ENCODE measurements at places on chromosomes 5 and 9.

- no peak for DNase-seq
Measured at GRCh38 chr5:33306758-33307157, 134.0 kb upstream of the TARS1 start.

DNA sequence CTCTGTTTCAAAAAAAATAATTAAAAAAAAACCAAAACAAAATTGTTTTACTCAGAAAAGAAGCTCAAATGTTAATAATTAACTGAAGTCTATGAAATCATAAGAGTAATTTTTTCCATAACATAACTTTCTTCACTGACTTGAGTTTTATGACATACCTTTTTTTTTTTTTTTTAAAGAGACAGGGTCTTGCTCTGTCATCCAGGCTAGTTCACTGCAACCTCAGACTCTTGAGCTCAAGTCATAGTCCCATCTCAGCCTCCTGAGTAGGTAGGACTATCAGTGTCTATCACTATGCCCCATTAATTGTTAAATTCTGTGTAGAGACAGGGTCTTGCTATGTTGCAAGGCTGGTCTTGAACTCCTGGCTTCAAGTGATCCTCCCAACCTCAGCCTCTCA lies 21.9 kb downstream of the SAR1B start:
- no peak for DNase-seq

GRCh38 chr9:136618580-136619547 lies 43.9 kb upstream of the EGFL7 start:
- DNase-seq, result no peak

DNA sequence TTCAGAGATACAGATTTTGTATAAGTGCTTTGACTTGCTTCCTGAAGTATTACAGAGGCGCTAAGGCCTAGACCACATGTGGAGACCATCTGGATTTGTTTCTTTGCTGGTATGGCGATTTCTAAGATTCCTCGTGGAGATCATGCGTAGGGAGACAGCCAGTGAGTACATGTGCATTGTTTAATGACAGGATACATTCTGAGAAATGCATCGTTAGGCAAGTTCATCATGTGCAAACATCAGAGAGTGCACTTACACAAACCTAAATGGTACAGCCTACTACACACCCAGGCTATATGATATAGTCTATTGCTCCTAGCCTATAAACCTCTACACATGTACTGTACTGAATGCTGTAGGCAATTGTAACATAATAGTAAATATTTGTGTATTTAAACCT lies 16.5 kb upstream of the CEP120 start:
- no peak for DNase-seq

DNA sequence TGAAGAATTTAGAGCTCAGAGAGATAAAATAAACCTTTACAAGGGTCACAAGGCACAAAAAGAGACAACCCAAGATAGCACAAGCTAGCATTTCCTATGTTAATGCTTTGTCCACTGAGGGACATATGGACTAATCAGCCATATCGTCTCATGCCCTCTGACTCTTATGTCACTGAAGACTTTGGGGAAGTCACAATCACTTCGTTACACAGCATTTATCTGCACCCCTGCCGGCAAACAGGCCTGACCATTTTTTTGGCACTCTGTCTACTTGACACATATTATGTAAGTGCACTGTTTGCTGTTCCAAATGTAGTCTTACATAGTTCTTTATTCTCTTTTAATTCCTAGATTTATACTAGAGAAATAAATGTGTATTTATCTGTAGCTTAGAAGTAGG lies 13.9 kb upstream of the BNC2 start:
- DNase-seq, result no peak
